Ascending aorta (tissue), 2 donors: ENCODE measurements at places on chromosomes 6 and 20. TPM values are rescaled to one million over a fixed set of nuclear protein-coding genes. Genes with fewer than 3 reads are reported as not detected.

- H3K27ac ChIP-seq = no peak overlapping the region
- DNase-seq = peak; percentile 54
- no peaks in the 10 kb centered on the region for H3K36me3 ChIP-seq
- no peaks in the 10 kb centered on the region for H3K27me3 ChIP-seq
Measured at GRCh38 chr6:168371618-168371980, 52.0 kb upstream of the DACT2 start.

THBD gene
- total RNA-seq = 326 TPM

- no peak for DNase-seq
- no peaks in the 10 kb centered on the region for H3K36me3 ChIP-seq
- no peaks in the 10 kb centered on the region for H3K27me3 ChIP-seq
- no peak overlapping the region for H3K4me3 ChIP-seq
- peak overlapping the region; percentile 53 for H3K27ac ChIP-seq
Measured at GRCh38 chr6:169340395-169340794, 86.7 kb upstream of the THBS2 start.

SLC4A11 gene
- total RNA-seq = 1.6 TPM

DNA sequence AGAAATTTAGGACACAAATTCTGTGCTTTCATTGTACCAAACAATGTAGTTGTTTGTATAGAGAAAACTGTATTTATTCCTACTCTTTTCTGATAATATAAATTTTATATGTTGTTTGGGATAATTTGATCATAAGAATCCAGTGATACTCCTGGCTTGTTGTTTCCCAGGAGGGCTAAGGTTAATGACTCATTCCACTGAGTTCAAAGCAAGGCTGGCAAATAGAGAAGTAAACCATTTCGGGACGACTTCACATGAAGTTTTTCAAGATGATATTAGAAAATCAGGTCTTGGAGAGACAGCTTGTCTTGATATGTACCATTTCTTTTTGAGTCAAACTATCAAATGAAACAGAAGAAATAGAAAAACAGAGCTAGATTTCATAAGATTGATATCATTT, 326.1 kb upstream of the CNR1 start:
- DNase-seq = no peak
- no peak overlapping the region for H3K27ac ChIP-seq
- no peaks in the 10 kb centered on the region for H3K4me1 ChIP-seq

BPIFB1 gene
- not detected for total RNA-seq

DNA sequence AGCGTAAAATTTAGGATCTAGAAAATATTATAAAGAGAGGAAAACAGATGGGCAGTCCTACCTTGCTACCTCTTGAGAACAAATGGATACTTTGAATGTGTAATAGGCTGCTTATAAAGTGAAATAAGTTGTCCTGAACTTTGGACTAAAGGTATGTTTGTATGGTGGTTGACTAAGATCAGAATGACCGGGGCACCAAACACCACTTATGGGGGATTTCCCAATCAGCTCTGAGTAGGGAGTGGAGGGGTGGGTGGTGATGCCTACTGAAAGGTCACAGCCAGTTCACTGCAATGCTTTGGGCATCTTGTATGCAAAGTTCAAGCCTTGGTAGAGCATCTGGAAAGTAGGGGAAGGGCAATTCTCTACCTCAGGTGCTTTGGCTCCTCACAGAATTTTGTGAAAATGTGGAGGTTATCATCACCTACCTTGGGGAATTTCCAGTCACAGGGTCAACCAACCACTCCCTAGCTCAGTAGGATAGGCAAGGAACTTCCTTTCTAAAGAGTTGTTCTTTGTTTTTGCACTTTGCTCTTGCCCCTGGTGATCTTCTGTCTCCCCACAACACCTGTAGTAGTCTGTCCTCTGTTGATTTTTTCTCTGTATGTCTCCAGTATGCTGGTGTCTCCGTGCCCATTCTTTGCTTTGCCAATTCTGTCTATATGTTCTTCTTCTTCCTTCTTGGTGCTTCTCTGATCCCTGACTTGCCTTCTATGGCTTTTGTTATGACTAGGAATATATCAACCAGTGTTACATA, at the start of gene TRIM31:
Gene TRIM31, minus strand, starts transcription at position 88 of the 757 bp plus-strand sequence. CDS start 285 bp downstream, outside the sequence.
- DNase-seq = no peak
- H3K36me3 ChIP-seq = no peaks in the 10 kb centered on the region
- H3K4me1 ChIP-seq = no peaks in the 10 kb centered on the region
- no peak within 1 kb of the TSS for H3K27ac ChIP-seq

KCNG1 gene
- 6.6 TPM for total RNA-seq

GRCh38 chr20:10853176-10853575, 179.4 kb upstream of the JAG1 start:
- no peaks in the 10 kb centered on the region for H3K36me3 ChIP-seq
- DNase-seq = no peak
- H3K4me1 ChIP-seq = no peaks in the 10 kb centered on the region
- no peak overlapping the region for H3K4me3 ChIP-seq

TTLL9 gene
- not detected for total RNA-seq

PTGIS gene
- total RNA-seq = 288 TPM

DNA sequence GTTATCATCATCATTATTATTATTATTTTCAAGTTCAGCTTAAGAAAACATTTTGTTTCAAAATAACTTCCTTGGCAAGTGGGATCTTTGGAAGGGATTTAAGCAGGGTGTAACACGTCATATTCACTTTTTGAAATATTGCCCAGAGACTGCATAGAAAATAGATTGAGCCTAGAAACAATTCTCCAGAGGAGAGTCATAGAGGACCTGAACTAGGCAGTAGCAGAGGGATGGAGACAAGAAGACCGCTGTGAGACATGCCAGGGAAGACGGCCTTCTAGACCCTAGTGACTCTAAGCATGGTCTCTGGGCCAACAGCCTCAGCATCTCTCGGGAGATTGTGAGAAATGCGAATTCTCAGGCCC, 55.5 kb downstream of the EDN1 start:
- no peak overlapping the region for H3K4me3 ChIP-seq
- no peaks in the 10 kb centered on the region for H3K27me3 ChIP-seq
- no peak for DNase-seq
- peaks cover 42% of the 10 kb centered on the region for H3K4me1 ChIP-seq
- no peaks in the 10 kb centered on the region for H3K36me3 ChIP-seq

- DNase-seq = no peak
- no peak overlapping the region for H3K4me3 ChIP-seq
- H3K36me3 ChIP-seq = no peaks in the 10 kb centered on the region
Measured at GRCh38 chr6:67722861-67723261, 912.2 kb upstream of the ADGRB3 start.

GRCh38 chr6:126888727-126889725, 229.4 kb upstream of the RSPO3 start:
- no peaks in the 10 kb centered on the region for H3K36me3 ChIP-seq
- no peak overlapping the region for H3K4me3 ChIP-seq
- DNase-seq = no peak
- no peaks in the 10 kb centered on the region for H3K27me3 ChIP-seq

DNA sequence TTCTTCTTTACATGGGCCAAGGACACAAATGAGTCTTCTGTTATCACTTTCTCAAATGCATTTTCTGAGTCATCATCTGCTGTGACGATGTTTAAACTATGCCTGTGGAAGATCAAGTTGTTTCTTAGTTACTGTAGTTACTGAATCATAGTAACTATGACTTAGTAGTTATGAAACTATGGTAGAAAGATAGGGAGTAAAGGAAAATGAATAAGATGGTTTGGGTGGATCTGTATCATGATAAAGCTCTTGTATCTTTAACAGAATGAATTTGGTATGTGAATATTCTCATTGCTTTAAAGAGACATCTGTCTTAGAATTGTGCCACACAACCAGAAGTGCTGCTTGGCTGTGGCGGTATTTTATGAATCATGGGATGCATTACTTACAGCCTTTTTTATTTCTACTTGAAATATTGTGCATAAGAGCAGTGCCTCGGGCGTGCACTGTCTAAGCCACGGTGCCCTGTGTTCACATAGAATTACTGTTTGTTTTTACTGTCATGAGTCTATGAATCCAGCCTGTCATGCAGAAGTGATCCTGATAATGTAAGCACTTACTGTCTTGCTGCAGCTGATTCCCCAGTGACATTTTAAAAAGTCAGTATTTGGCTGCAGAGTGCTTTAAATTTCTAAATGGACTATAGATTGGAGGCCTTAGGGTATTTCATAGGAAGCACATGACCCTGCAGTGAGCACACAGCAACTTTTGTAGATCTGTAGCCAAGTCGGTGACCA, 215.2 kb downstream of the TMEM242 start:
- H3K27me3 ChIP-seq = no peaks in the 10 kb centered on the region
- peaks cover under 1% of the 10 kb centered on the region for H3K36me3 ChIP-seq
- H3K27ac ChIP-seq = no peak overlapping the region
- DNase-seq = no peak

DNA sequence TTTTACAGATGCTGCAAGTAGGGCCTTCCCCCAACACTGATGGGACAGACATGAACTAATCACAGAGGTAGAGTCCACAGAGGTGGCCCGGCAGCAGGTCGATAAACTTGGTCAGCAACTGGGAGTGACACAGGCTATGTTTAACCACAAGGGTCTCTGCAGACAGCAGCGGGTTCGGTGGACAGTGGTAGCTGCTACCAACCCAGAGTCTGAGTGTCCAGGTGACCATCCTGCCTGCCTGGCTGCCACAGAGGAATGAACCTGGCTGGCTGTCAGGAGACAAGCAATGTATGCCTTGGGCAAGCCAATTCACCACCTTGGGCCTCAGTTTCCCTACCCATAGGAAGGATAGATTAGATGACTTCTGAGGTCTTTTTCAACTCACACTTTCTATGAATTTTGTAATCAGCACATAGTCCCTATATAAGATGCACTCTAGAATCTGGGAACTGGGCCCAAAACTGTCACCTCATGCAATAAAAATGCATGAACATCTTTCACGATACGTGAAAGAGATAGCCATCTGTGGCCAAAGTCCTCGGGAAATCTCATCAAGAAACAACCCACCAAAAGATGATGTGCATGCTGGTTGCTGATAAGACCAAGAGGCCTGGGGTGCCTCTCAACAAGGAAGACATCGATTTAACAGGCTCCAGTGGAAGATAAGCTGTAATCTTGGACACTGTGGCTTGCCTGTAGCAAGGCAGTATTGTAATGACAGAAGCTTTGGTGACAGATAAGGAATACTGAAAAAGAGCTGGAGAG, 30.5 kb downstream of the MDGA1 start:
- no peak overlapping the region for H3K4me3 ChIP-seq
- H3K4me1 ChIP-seq = no peaks in the 10 kb centered on the region
- H3K27ac ChIP-seq = no peak overlapping the region
- no peak for DNase-seq
- H3K27me3 ChIP-seq = no peaks in the 10 kb centered on the region

DNA sequence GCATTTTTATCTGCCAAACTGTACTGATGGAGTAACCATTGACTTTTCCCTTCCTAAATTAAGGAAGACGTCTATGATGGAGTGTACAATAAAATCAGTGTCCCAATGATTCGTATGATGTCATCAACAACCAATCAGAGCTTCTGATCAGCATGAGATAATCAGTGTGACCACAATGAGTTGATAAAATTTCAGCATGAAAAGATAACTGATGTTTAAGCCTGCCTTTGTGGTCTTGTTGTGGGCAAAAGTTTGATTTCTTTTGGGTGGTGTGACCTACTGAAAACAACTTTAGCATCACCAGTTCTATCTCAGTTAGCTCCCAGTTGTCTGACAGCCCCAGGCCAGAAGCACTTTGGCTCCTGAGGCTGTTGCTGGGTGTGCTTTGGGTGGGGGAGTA, 3.3 kb downstream of the PCIF1 start:
- H3K27me3 ChIP-seq = no peaks in the 10 kb centered on the region
- H3K4me3 ChIP-seq = no peak overlapping the region
- DNase-seq = no peak
- no peak overlapping the region for H3K27ac ChIP-seq
- peaks cover 56% of the 10 kb centered on the region for H3K36me3 ChIP-seq
- peaks cover 5% of the 10 kb centered on the region for H3K4me1 ChIP-seq

DNA sequence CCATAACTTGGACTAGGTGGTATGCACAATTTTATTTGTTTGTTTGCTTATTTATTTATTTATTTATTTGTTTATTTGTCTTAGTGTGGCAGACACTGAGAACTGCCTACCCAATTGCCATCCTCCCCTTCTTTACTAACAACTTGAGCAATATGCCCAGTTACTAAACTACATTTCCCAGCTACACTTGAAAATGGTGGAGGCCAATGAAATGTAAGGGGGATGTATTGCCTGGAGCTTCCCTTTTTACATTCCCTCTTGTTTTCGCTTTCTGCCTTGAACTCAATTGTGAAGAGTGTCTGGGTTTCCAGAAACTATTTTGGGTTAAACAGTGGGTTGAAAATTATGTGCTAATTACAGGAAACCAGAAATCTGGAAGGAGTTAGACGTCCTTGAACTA, 152.7 kb upstream of the FKBP1C start:
- H3K36me3 ChIP-seq = no peaks in the 10 kb centered on the region
- no peak overlapping the region for H3K27ac ChIP-seq
- H3K27me3 ChIP-seq = no peaks in the 10 kb centered on the region
- no peak overlapping the region for H3K4me3 ChIP-seq
- H3K4me1 ChIP-seq = no peaks in the 10 kb centered on the region
- no peak for DNase-seq

DNA sequence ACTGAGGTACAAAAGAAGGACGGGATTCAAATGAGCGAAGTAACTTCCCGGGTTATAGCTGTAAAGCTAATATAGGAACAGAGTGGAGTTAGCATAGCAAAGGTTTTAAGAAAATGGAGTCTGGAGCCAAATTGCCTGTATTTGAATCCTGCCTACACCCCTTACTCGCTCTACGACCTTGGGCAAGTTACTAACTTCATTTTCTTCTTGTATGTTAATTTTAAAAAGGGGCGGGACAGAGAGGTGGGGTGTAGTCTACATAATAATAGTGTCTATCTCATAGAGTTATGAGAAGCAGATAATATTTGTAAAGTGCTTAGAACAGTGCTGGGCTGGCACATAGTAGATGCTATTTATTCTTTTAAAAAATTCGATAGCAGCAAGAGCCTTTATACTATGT, 705 bp downstream of the ZSCAN23 start:
- H3K4me3 ChIP-seq = peak overlapping the region; percentile 60
- H3K27me3 ChIP-seq = no peaks in the 10 kb centered on the region
- H3K4me1 ChIP-seq = no peaks in the 10 kb centered on the region
- no peaks in the 10 kb centered on the region for H3K36me3 ChIP-seq

GRCh38 chr6:2760882-2761842, 4.0 kb upstream of the WRNIP1 start:
- H3K4me3 ChIP-seq = no peak overlapping the region
- H3K36me3 ChIP-seq = no peaks in the 10 kb centered on the region
- H3K27ac ChIP-seq = no peak overlapping the region
- no peak for DNase-seq
- H3K4me1 ChIP-seq = peaks cover 9% of the 10 kb centered on the region

- DNase-seq = no peak
- H3K27ac ChIP-seq = no peak overlapping the region
- no peaks in the 10 kb centered on the region for H3K4me1 ChIP-seq
- no peaks in the 10 kb centered on the region for H3K27me3 ChIP-seq
Measured at GRCh38 chr6:144561455-144562043, 276.4 kb downstream of the UTRN start.

- H3K27me3 ChIP-seq = no peaks in the 10 kb centered on the region
- H3K4me3 ChIP-seq = peak overlapping the region; percentile 80
- no peaks in the 10 kb centered on the region for H3K36me3 ChIP-seq
- peaks cover 11% of the 10 kb centered on the region for H3K4me1 ChIP-seq
- no peak overlapping the region for H3K27ac ChIP-seq
Measured at GRCh38 chr6:147509891-147510290, 1.4 kb downstream of the SAMD5 start.

ZSCAN16 gene
- total RNA-seq = not detected

MPC1 gene
- 23.8 TPM for total RNA-seq
